ENCODE measurements at places on chromosomes 6 and 20.
A peak's percentile ranks its signal among the peaks of the same experiment; 100 is the strongest.

DNA sequence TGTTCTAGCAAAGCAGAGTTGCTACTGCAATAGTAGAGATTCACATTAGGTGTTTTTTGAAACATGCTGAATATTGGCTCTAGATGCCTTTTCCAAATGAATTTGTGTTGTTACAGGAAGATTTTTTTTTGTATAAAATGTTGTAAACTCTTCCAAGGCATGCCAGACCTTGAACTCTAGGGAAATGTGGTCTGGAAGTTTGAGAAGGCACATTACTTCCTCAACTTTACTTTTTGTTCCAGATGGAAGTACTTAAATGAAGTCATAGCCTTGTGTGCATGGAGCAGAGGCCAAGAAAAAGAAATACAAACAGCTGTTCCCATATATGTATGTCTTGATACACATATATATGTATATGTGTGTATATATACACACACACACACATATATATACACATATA, 585.7 kb upstream of the MARCKS start:
- no peak for DNase-seq

DNA sequence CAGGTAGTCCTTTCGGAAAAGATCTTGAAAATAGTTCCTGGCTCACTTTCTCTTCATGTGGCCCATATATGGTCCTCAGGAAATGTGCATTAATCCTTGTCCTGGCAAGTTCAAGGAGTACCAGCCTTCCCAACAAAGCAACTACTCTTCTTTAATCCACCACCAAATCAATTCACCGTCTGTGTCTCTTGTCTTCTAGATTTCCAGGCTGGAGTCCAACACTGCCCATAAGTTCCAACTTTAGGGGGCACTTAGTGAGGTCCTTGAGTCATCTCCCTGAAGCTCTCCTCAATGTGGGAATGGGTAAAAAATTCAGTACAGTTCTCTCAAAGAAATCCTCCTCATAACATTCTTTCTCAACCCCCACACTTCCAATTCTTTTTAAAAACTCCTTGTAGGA, 6.9 kb upstream of the DAAM2 start:
- no peak for DNase-seq

- DNase-seq: no peak
Measured at GRCh38 chr6:75963569-75963968, 108.9 kb downstream of the IMPG1 start.

- no peak for DNase-seq
Measured at GRCh38 chr20:49563015-49563980, 4.6 kb downstream of the PTGIS start.

DNA sequence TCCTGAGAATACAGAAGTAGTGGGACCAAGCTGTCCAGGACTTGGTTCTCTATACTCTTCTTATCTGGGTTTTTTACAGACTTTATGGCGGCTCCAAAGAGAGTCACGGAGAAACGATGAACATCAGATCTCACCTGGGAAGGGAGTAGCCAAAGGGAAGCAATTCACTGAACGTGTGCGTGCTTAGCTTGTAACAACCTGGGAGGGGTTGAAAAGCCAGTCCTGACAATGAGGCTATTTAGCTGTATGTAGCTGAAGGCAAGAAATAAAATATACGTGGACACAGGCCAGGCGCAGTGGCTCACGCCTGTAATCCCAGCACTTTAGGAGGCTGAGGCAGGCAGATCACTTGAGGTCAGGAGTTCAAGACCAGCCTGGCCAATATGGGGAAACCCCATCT, 18.2 kb upstream of the RBL1 start:
- DNase-seq: no peak

- DNase-seq: no peak
Measured at GRCh38 chr6:324729-325125, 32.4 kb downstream of the DUSP22 start.

- no peak for DNase-seq
Measured at GRCh38 chr6:129186988-129187387, 304.1 kb downstream of the LAMA2 start.

DNA sequence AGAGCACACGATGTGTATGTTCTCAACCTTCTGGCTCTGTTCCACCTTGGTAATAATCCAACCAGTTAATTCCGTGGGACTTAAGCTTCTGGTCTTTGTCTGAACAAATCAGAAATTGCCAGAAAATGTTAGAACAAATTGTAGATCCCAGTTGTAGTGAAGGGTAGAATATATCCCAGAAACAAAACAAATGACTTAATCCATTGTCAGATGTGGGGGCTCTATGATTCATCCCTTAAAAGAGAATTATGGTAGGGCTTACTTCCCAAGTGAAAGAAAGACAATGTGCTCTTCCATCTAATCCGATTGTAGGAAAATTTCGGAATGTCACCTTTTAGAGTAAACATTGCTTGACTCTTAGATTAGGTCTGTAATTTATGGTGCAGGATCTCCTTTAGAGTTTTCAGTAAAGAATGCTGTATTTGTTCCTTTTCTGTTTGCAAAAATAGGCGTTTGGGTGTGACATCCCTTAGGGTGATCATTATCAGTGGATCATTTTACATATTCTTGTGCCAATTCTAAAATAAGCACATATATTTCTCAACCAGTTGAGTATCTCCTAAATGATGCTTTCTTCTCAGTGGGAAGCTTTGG, 234.5 kb upstream of the ZNF217 start:
- no peak for DNase-seq

DNA sequence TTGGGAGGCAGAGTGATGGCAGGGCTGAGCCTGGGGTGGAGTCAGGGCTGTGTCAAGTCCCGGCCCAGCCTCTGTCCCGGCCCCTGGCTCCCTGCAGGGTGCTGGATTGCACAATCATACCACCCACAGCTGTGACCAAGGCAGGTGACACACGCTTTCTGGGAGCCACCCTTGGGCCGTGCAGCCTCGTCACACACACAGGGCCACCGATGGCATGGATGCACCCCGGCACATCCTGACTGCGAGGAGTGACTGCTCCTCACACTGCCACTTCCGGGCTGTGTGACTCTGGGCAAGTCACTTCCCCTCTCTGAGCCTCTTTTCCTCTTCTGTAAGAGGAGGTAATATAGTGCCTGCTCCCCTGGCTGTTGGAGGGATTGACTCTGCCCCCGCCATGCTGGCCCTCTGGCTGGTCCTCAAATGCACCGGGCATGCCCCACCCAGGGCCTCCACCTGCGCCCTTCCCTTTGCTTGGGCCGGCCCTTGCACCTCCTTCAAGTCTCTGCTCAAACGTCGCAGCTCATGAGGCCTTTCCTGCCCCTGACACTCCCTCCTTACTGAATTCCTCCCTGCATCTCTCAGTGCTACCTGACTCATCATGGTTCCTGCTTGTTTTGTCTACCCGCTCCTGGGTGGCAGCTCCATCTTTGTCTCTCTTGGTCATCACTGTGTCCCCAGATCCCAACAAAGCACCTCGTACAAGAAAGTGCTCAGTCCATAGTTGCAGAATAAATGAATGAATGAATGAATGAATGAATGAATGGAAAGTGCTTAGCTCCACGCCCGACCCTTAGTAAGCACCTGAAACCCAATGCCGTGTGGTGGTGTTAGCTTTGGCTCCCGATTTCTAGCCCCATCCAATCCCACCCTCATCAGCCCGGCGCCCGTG, 93.5 kb downstream of the CEBPB start:
- DNase-seq: peak; percentile 91

DNA sequence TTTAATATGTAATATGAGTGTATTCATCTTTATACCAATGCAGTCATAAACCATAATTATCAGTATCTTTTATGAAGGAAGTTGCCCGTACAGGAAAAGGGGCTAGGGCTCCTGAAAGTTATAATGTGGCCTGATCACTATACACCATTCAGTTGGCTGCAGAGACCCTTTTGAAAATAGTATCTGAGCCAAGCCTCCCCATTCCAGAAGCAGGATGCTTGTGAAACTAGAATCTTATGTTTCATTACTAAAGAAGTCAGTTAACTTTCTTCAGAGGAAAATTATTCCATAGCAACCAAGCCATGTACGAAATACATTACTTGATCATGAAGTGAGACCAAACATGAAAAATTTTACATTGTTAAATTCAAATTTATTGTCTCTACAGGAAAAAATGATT, 251.5 kb upstream of the TCF21 start:
- no peak for DNase-seq

DNA sequence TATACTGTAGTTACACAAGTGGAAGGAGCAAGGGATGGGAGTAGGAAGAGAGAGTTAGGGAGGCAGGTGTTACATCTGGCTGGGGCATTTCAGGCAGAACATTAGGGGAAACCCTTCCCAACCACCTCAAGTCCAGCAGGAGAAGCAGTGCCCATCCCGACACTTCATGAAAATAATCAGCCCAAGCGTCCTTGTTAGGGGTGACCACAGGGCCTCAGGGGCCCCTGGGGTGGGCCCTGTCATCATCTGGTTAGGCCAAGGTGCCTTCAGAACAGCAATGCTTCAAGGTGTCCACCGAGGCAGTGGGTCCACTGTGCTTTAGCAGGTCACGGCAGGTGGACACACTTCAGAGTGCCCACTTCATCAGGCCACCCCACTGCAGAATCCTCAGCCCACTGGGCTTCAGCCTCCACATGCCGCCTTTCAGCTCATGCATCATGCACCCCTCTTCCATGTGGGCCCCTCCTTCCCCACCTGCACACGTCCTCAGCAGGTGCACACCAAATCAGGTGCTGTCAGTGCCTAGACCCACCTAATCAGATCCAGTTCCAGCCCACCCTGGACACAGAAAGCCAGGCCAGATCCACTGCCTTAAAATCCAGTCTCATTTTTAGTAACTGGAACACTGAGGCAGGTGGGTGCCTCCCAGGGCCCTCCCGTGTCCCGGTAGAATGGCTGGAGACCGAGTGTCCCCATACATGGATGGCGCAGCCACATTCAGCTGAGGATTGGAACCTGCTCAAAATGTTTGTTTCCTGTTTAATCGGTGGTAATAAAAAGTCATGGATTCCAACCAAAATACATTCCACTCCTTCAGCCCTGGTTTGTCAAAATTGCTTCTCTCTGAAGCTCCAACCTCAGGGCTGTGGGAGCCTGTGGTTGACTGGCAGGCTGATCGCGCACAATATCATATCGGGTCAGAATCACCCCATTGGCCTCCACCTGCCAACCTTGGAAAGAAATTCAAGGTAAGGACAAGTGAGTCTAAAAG, 99.5 kb downstream of the ANKRD60 start:
- no peak for DNase-seq

DNA sequence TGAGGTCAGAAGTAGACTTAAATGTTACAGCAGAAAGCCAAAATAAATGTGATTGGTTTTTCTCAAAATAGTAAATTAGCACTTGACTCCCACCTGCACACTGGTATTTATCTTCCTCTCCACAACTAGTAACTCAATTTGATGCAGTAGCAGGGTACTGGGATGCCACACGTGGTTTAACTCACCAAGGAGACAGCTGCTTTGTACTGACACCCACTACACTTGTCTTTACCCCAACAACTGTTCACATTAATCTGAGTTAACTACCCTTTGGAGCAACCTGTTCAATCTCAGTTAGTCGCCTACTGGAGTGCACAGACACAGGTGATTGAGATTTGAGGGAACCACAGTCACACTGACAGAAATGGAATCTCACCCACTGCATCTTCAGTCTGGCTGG, 242.1 kb downstream of the PRKN start:
- no peak for DNase-seq

DNA sequence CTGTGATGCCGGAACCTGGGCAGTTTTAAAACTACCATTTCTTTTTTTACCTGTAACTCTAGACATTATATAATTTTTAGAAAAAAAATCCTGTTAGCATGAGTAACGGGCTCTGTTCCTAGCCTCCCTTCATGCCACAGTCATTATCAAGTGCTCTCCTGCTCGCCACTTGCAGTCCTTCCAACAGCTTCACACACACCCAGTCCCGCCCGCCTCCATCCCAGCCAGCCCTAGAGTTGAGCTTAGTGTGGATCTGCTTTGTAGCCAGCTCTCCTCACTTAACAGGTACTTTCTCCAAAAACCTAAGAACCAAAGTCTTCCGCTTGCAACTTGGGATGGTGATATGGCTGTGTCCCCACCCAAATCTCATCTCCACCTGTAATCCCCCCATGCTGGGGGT, 51.5 kb downstream of the EZR start:
- no peak for DNase-seq

- peak; percentile 44 for DNase-seq
Measured at GRCh38 chr6:15763837-15764236, 101.0 kb upstream of the DTNBP1 start.

DNA sequence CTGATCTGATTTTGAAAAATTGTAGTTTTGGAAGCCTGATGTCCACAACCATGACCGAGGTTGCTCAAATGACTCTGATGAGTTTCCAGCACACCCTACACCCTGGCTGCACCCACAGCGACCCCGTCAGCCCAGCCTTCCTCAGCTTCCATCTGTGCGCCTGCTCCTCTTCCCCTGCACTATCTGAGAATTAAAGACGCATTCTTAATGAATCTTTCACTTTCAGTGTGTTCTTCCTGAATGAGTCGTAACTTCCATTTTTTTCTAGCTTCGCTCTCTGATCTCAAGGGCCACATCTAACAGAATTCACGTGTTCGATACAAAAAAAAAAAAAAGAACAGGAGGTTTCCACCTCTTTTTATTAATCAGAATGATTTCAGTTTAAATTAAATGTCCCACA, 21.3 kb upstream of the RREB1 start:
- no peak for DNase-seq

DNA sequence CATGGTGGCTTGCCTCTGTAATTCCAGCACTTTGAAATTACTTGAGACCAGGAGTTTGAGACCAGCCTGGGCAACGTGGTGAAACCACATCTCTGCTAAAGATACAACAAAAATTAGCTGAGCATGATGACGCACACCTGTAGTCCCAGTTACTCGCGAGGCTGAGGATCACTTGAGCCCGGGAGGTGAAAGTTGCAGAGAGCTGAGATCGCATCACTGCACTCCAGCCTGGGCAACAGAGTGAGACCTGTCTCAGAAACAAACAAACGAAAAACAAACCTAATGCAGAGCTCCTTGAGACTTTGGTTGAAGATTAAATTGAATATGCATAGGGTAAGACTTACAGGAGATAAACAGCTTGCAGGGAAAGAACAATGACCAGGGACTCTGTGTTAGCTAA, 80.8 kb downstream of the SCAF8 start:
- DNase-seq: no peak

GRCh38 chr20:19486446-19486845, 271.6 kb upstream of the RIN2 start:
- DNase-seq: no peak

GRCh38 chr20:10263385-10264165, 44.9 kb downstream of the SNAP25 start:
- DNase-seq: no peak

DNA sequence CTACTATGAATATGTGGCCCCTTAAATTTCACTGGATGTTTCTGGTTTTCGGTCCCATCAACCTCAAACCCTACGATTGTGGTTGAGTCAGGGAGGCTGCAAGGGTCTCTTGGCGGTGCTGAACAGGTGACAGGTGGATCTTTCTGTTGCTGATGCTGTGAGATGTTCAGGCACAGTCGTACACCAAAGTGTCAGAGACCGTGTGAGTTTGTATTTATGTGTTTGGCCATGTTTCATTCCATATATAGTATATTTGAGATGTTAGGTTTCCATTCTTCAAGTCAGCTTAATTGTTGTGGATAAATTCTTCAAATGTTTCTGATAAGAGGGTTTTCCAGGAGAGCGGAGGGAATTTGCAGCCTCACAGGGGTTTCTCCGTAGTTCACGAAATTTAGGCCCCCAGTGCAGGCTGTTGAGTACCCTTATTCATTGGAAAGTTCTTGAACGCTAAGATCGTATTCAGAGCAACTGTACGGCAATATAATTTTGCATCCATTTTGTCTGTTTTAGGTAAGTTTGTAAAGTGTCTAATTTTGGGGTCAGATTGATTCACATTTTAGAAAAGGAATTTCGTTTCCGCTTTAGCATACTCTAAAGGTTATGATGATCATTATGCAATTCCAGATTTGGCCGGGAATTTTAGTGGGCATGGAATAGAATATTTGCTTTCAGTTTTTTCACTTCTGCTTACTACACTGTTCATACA, 1.2 kb downstream of the TAB2 start:
- peak; percentile 56 for DNase-seq

GRCh38 chr6:54586251-54586650, 260.3 kb upstream of the FAM83B start:
- DNase-seq: no peak
